ENCODE measurements at places on chromosomes 7 and 10. TPM values are rescaled to one million over a fixed set of nuclear protein-coding genes. Genes with fewer than 3 reads are reported as not detected.
A peak's percentile ranks its signal among the peaks of the same experiment; 100 is the strongest.

- DNase-seq, result no peak
- no peak overlapping the region for H3K4me3 ChIP-seq
- H3K27ac ChIP-seq, result no peak overlapping the region
- H3K36me3 ChIP-seq, result no peaks in the 10 kb centered on the region
- H3K4me1 ChIP-seq, result no peaks in the 10 kb centered on the region
- no peaks in the 10 kb centered on the region for H3K27me3 ChIP-seq
Observed at GRCh38 chr10:15315286-15315685, 55.8 kb downstream of the FAM171A1 start.

- no peaks in the 10 kb centered on the region for H3K36me3 ChIP-seq
- no peak overlapping the region for H3K4me3 ChIP-seq
- no peaks in the 10 kb centered on the region for H3K27me3 ChIP-seq
- H3K27ac ChIP-seq, result no peak overlapping the region
Observed at GRCh38 chr7:23021596-23021995, 7.7 kb upstream of the HYCC1 start.

The LBX1 gene
- not detected for total RNA-seq

- H3K36me3 ChIP-seq, result no peaks in the 10 kb centered on the region
- H3K27me3 ChIP-seq, result no peaks in the 10 kb centered on the region
- H3K27ac ChIP-seq, result no peak overlapping the region
- H3K4me1 ChIP-seq, result no peaks in the 10 kb centered on the region
- H3K4me3 ChIP-seq, result no peak overlapping the region
- no peak for DNase-seq
Observed at GRCh38 chr7:37943905-37944736, 23.7 kb downstream of the EPDR1 start.

DNA sequence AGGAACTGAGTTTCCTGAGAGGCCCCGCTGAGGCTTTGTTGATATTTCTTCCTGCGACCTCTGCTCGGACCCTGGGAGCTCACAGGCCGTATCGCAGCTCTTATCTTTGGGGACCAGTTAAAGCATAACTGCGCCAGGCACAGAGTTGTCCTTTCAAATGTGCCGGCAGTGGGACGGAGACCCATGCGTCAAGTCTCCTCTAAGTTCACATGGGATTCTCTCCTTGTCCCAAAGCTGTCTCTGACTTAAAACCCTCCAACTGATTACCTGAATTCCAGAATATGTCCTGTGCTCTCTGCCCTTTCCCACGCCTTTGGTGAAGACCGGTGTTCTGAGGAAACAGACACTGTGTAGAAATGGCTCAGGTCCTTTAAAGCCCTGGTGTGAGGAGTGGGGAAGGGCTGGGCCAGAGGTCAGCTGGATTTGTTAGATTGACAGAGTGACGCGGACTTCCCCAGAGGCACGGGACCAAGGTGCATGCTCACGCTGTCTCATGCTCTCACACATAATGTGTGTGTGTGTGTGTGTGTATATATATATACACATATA, 169.8 kb downstream of the EGFR start:
- DNase-seq, result no peak
- H3K27ac ChIP-seq, result no peak overlapping the region
- H3K27me3 ChIP-seq, result no peaks in the 10 kb centered on the region
- H3K36me3 ChIP-seq, result no peaks in the 10 kb centered on the region
- no peaks in the 10 kb centered on the region for H3K4me1 ChIP-seq

- DNase-seq, result no peak
- H3K36me3 ChIP-seq, result peaks cover 24% of the 10 kb centered on the region
- no peak overlapping the region for H3K27ac ChIP-seq
- peaks cover 2% of the 10 kb centered on the region for H3K4me1 ChIP-seq
- no peak overlapping the region for H3K4me3 ChIP-seq
Observed at GRCh38 chr7:127678947-127679346, 27.0 kb downstream of the SND1 start.

DNA sequence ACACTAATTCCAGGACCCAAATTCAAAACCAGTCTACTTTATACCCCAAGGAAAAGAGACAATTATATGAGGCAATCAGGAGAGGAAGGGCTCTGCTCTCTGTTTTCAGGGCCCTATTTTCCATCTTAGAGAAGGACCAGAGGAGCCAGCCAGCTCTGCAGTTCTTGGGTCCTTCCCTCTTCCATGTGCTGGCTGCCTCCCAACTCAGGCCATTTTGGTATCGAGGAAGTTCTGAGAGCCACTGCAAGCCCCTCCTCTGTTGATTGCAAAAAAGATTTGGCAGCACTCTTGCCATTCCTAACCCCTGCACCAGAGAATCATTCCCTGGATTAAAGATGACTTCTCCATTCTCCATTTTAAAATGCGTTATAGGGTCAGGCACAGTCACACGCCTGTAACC, 151.2 kb downstream of the AOAH start:
- H3K4me1 ChIP-seq, result peaks cover 6% of the 10 kb centered on the region
- peaks cover 11% of the 10 kb centered on the region for H3K36me3 ChIP-seq
- DNase-seq, result no peak
- H3K27me3 ChIP-seq, result no peaks in the 10 kb centered on the region

DNA sequence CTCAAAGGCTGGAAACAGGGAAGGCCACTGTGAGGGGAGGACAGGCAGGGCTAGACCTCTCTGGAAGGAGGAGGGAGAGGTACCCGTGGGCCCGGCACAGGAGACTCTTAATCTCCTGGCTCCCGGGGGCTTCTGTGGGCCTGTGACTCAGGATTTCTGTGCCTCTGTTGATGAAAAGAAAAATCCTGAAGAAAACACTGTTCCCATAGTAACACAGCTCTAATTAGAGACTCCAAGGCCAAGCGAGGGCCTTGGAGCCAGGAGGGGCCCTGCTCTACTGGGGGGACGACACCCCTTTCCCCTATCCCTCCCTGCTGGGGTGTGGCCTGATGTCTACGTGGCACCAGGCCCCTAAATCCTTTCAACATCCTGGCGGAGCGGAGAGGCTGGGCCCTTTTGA, 174.1 kb upstream of the TNRC18 start:
- no peak overlapping the region for H3K4me3 ChIP-seq
- DNase-seq, result no peak
- H3K27ac ChIP-seq, result no peak overlapping the region
- peaks cover 18% of the 10 kb centered on the region for H3K27me3 ChIP-seq
- no peaks in the 10 kb centered on the region for H3K36me3 ChIP-seq

The CLRN3 gene
- not detected for total RNA-seq

DNA sequence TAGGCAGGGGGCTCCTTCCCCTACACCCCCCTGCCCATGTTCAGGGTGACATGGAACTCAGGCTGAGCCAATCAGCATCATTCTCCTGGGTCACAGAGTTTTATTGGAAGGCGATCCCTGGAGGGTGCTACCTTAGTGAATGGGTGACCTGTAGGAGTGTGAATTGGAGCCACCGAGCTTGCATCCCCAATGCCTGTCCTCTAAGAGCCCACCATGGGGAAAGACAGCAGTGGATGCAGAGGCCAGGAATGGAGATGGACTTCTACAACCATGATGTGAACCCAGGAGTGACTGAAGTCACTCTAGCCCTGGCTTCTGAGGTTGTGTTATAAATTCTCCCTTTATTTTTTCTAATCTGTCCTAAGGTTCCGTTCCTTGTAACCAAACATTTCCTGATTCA, 89.4 kb downstream of the CCDC71L start:
- H3K27me3 ChIP-seq, result no peaks in the 10 kb centered on the region
- no peak for DNase-seq
- no peak overlapping the region for H3K4me3 ChIP-seq
- H3K4me1 ChIP-seq, result no peaks in the 10 kb centered on the region
- no peak overlapping the region for H3K27ac ChIP-seq

DNA sequence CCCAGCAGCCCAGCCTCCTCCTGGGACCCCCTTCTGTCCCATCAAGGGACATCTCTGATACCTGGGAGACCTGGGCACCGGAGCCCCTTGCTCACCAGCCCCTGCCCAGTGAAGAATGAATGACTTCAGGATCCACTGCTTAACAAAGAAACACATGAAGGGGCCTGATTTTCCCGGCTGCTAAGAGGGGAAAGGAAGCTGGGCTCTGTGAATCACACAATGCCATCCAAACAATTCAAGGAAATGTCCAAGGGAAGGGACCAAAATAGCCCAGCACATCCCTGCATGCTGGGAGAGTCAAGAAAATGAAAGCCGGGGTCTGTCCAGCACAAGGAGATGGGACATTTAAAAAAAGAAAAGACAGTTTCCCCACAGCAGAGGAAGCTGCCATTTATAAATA, 128.7 kb upstream of the JCAD start:
- H3K4me3 ChIP-seq, result no peak overlapping the region
- H3K4me1 ChIP-seq, result no peaks in the 10 kb centered on the region
- no peaks in the 10 kb centered on the region for H3K36me3 ChIP-seq
- H3K27ac ChIP-seq, result no peak overlapping the region

- H3K36me3 ChIP-seq, result peaks cover 17% of the 10 kb centered on the region
- peak; percentile 56 for DNase-seq
- peak overlapping the region; percentile 63 for H3K27ac ChIP-seq
- H3K27me3 ChIP-seq, result no peaks in the 10 kb centered on the region
Observed at GRCh38 chr7:149284343-149284742, 22.3 kb downstream of the ZNF783 start.

- no peaks in the 10 kb centered on the region for H3K27me3 ChIP-seq
- H3K36me3 ChIP-seq, result no peaks in the 10 kb centered on the region
- no peak overlapping the region for H3K27ac ChIP-seq
- H3K4me1 ChIP-seq, result no peaks in the 10 kb centered on the region
- no peak overlapping the region for H3K4me3 ChIP-seq
Observed at GRCh38 chr7:214410-215212, 22.2 kb downstream of the FAM20C start.

The CPA2 gene
- not detected for total RNA-seq

- H3K27ac ChIP-seq, result no peak overlapping the region
- no peak overlapping the region for H3K4me3 ChIP-seq
- H3K4me1 ChIP-seq, result no peaks in the 10 kb centered on the region
- no peaks in the 10 kb centered on the region for H3K36me3 ChIP-seq
Observed at GRCh38 chr7:27933671-27934565, 194.0 kb downstream of the TAX1BP1 start.

The NUTM2D gene
- total RNA-seq, result 4.0 TPM

DNA sequence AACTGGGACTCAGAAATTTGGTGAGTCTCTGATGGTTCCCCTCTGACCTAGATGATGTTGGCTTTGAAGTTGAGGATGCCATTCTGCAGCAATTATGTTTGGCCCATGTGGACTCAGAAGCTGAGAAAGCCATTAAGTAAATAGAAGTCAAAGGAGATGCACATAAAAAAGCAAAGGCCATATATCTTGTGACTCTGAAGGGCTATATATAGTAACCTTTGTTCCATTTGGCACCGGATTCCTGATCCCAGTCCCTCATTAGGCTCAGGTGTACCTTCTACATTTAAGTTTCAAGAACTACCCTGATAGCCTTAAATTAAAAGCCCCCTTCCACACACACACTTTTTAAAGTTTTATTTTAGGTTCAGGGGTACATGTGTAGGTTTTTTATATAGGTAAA, 50.0 kb upstream of the PDK4 start:
- no peaks in the 10 kb centered on the region for H3K27me3 ChIP-seq
- H3K27ac ChIP-seq, result no peak overlapping the region
- no peak for DNase-seq
- no peaks in the 10 kb centered on the region for H3K36me3 ChIP-seq

The MYO3A gene
- not detected for total RNA-seq

DNA sequence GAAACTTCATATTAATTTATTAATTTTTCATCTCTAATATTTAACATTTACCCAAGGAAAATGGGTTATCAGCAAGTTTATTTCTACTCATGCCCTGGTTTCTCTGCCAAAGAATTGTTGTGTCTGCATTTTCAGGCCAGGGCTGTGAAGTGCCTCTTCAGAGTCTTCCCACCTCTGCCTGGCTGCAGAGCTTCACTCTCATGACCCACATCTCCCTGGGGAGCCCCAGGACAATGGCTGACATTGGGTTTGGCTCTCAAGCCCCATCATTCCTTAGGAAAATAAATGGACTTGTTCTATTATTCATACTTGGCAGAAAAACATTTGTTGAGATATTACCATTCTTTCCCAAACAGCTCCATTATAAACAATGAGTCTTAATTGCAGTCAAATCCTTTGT, 30.3 kb downstream of the CACNA2D1 start:
- no peaks in the 10 kb centered on the region for H3K27me3 ChIP-seq
- H3K36me3 ChIP-seq, result no peaks in the 10 kb centered on the region
- H3K4me3 ChIP-seq, result no peak overlapping the region
- DNase-seq, result no peak

The ZNF467 gene
- 4.3 TPM for total RNA-seq

DNA sequence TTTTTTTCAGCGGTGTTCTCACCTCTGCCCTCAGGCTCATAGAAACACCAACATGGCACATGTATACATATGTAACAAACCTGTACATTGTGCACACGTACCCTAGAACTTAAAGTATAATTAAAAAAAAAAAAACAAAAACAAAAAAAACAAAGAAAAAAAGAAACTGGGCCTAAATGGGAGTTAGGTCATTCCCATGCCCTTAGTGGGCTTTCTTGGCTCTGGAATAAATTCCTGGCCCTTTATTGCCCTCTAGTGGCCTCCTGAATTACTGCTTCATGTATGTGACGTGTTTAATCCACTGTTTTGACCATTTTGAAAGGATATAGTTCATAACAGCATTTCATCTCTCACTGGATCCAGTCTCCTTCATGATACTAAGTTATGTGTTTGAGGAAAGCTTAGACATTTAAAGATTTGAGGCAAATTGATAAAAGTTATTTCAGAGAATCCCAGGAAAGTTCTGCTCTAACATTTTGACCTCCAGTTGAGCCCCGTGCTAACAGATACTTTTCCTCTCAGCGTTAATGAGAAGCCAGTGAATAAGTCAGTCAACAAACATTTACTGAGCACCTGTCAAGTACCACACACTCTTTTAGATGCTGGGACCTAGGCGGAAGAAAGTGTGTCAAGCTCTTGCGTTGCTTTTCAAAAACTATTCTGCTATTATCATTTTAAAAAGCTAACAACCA, 54.7 kb upstream of the SYPL1 start:
- DNase-seq, result peak; percentile 5
- H3K27me3 ChIP-seq, result no peaks in the 10 kb centered on the region
- no peak overlapping the region for H3K4me3 ChIP-seq

The CDNF gene
- total RNA-seq, result 3.7 TPM

The IDI2 gene
- not detected for total RNA-seq

The SLC29A4 gene
- 0.39 TPM for total RNA-seq

The GPR158 gene
- not detected for total RNA-seq

- H3K4me3 ChIP-seq, result no peak overlapping the region
- no peak overlapping the region for H3K27ac ChIP-seq
- H3K27me3 ChIP-seq, result no peaks in the 10 kb centered on the region
- no peak for DNase-seq
- H3K36me3 ChIP-seq, result no peaks in the 10 kb centered on the region
Observed at GRCh38 chr10:34172936-34173533, 642.1 kb downstream of the PARD3 start.

The LMTK2 gene
- total RNA-seq, result 31.7 TPM

The GIMAP1 gene
- total RNA-seq, result 8.1 TPM

The MALRD1 gene
- not detected for total RNA-seq

DNA sequence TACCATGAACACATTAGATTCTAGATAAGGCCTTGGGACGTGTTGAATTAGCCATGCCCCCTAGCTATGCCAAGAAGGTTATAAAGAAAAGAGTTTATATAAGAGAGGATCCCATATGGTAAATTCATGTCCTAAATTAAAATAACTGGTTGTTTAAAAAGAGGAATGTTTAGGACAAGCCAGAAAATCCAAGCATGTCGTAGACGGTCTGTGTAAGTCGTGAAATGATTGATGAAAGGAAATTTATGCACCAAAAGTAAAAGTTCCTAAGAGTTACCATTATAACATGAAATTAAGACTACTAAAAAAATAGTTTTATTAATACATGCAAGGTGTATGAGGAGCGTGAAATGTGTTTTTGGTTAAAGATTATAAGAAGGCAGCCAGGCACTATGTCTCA, 624.9 kb downstream of the ARL4A start:
- no peak overlapping the region for H3K4me3 ChIP-seq
- no peaks in the 10 kb centered on the region for H3K36me3 ChIP-seq
- H3K27me3 ChIP-seq, result no peaks in the 10 kb centered on the region
- no peak for DNase-seq
- H3K27ac ChIP-seq, result no peak overlapping the region

- H3K4me1 ChIP-seq, result no peaks in the 10 kb centered on the region
- H3K27me3 ChIP-seq, result peaks cover 12% of the 10 kb centered on the region
- H3K4me3 ChIP-seq, result no peak overlapping the region
- H3K36me3 ChIP-seq, result no peaks in the 10 kb centered on the region
Observed at GRCh38 chr10:120075349-120075748, 182.8 kb downstream of the SEC23IP start.

Measured in CD4-positive, alpha-beta T cell (primary cell).